Upper lobe of right lung (tissue), 1 donor: ENCODE measurements at places on chromosomes 1 and 21.

GRCh38 chr1:62228883-62229187, 34.2 kb downstream of the L1TD1 start:
- no peaks in the 10 kb centered on the region for H3K4me1 ChIP-seq
- H3K27me3 ChIP-seq = no peaks in the 10 kb centered on the region
- DNase-seq = no peak
- no peak overlapping the region for H3K4me3 ChIP-seq

GRCh38 chr1:209403921-209404320, 179.6 kb upstream of the CAMK1G start:
- H3K27me3 ChIP-seq = no peaks in the 10 kb centered on the region
- H3K27ac ChIP-seq = no peak overlapping the region
- no peak overlapping the region for H3K4me3 ChIP-seq
- H3K4me1 ChIP-seq = no peaks in the 10 kb centered on the region
- DNase-seq = no peak
- H3K36me3 ChIP-seq = no peaks in the 10 kb centered on the region

- no peak overlapping the region for H3K4me3 ChIP-seq
- H3K27me3 ChIP-seq = no peaks in the 10 kb centered on the region
- H3K27ac ChIP-seq = no peak overlapping the region
- peaks cover 36% of the 10 kb centered on the region for H3K36me3 ChIP-seq
These were observed 24.4 kb downstream of the SLC66A1 start for GRCh38 chr1:19336543-19336942.

DNA sequence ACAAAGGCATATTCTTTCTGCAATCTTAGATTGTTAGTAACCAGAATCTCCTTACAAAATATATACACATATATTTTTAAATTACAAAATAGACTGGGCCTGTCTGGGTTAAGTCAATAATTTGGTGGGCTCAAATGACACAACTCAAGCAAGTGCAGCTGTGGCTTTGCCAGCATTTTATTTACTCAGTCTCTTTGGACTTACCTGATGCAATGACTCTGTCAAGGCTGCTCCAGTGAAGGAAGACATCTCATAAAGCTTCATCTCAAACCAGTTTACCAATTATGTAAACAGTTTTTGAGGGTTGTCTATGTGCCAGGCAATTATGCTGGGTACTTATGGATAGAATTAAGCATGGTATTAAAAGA, 22.8 kb upstream of the ABCA4 start:
- no peak overlapping the region for H3K4me3 ChIP-seq
- H3K36me3 ChIP-seq = no peaks in the 10 kb centered on the region
- no peak overlapping the region for H3K27ac ChIP-seq
- H3K27me3 ChIP-seq = no peaks in the 10 kb centered on the region
- H3K4me1 ChIP-seq = peaks cover 3% of the 10 kb centered on the region

GRCh38 chr1:9115351-9116205, 13.3 kb downstream of the GPR157 start:
- no peak overlapping the region for H3K4me3 ChIP-seq
- DNase-seq = no peak
- H3K36me3 ChIP-seq = no peaks in the 10 kb centered on the region
- no peak overlapping the region for H3K27ac ChIP-seq
- H3K27me3 ChIP-seq = no peaks in the 10 kb centered on the region

DNA sequence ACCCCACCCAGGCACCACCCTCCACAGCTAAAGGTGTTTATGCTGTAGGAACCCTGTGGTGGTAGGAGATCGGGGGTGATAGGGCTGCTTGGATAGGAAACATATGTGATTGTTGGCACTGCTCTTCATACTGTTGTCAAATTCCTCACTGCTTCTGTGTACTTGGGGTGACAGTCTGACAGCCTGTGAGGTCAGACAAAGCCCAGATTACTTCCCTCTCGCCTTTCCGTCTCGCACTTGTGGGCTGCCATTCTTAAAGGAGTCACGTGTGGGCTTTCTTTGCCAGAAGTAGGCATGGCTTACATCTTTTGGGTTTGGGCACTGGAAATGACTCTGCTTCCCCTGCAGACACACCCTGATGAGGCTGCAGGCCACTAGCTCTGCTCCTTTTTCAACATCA, 363.8 kb downstream of the DISC1 start:
- no peaks in the 10 kb centered on the region for H3K27me3 ChIP-seq
- DNase-seq = no peak
- H3K4me1 ChIP-seq = no peaks in the 10 kb centered on the region
- H3K27ac ChIP-seq = no peak overlapping the region
- no peak overlapping the region for H3K4me3 ChIP-seq

GRCh38 chr1:26861889-26862378, 1.0 kb upstream of the SFN start:
- peak; percentile 73 for DNase-seq
- H3K36me3 ChIP-seq = no peaks in the 10 kb centered on the region
- H3K27ac ChIP-seq = peak overlapping the region; percentile 78
- H3K27me3 ChIP-seq = no peaks in the 10 kb centered on the region

- H3K36me3 ChIP-seq = no peaks in the 10 kb centered on the region
- peak overlapping the region; percentile 30 for H3K27ac ChIP-seq
These were observed 4.9 kb downstream of the AHDC1 start for GRCh38 chr1:27598902-27599528.

DNA sequence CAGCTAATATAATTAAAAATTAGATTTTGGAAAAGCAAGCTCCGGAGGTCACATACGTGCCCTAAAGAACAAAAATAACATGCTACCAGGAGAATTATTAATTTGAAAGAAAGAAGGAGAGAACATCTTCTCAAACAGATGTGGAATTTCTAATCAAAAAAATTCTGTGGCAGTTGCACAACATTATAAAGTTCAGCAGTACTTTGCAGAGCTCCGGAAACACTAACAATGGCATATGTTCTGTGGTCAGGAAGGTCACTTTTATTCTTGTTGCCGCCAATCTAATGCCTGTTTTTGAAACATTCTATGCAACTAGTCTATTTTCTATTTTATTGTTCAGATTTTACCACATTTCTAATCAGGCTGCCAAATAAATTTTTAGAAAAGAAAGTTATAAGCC, 186.8 kb downstream of the SMYD3 start:
- no peaks in the 10 kb centered on the region for H3K27me3 ChIP-seq
- H3K4me1 ChIP-seq = no peaks in the 10 kb centered on the region
- no peak for DNase-seq
- no peaks in the 10 kb centered on the region for H3K36me3 ChIP-seq
- H3K27ac ChIP-seq = no peak overlapping the region
- no peak overlapping the region for H3K4me3 ChIP-seq

DNA sequence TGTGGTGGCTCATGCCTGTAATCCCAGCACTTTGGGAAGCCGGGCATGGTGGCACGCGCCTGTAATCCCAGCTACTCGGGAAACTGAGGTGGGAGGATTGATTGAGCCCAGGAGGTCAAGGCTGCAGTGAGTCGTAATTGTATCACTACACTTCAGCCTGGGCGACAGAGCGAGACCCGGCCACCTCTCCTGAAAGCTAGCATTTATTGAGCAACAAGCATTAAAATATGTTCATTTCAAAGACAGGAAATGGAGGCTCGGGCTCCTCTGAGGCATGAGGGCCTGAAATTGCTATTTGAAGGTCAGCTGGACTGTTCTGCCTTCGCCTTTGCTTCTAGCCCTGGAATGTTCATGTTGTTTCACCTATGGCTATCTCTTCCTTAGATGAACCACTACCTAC, 34.5 kb downstream of the SPATA21 start:
- H3K4me1 ChIP-seq = no peaks in the 10 kb centered on the region
- no peak overlapping the region for H3K4me3 ChIP-seq
- H3K27me3 ChIP-seq = no peaks in the 10 kb centered on the region
- no peak overlapping the region for H3K27ac ChIP-seq
- H3K36me3 ChIP-seq = peaks cover 8% of the 10 kb centered on the region

- H3K4me3 ChIP-seq = peak overlapping the region; percentile 52
- no peak overlapping the region for H3K27ac ChIP-seq
- no peaks in the 10 kb centered on the region for H3K36me3 ChIP-seq
- no peaks in the 10 kb centered on the region for H3K27me3 ChIP-seq
- peak; percentile 71 for DNase-seq
These were observed 40.8 kb downstream of the KIAA1614 start for GRCh38 chr1:180953291-180954004.
